ENCODE measurements at places on chromosomes 11 and 22.

DNA sequence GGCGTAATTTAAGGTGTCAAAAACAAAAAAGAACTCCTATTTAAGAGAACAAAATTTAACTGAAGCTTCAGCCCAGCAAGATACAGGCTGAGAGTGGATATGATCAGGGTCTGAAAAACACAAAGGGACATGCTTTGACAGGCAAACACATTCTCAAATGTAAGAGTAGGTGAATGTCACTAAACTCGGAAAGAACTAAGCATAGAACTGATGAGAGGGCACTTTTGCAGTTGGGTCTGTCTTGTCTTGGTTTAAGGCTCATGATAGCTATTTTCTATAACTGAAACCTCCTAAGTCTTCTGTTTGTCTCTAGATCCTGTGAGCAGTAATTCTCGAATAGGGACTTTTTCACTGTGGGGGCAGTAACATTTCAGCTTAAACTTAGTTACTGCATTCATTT, 27.0 kb downstream of the F2 start:
- no peak for DNase-seq

GRCh38 chr11:22753416-22753815, 76.2 kb downstream of the SVIP start:
- no peak for DNase-seq

GRCh38 chr22:30572840-30573593, 1.4 kb downstream of the GAL3ST1 start:
- no peak for DNase-seq

GRCh38 chr11:83238111-83238510, 44.6 kb downstream of the ANKRD42 start:
- DNase-seq, result no peak

DNA sequence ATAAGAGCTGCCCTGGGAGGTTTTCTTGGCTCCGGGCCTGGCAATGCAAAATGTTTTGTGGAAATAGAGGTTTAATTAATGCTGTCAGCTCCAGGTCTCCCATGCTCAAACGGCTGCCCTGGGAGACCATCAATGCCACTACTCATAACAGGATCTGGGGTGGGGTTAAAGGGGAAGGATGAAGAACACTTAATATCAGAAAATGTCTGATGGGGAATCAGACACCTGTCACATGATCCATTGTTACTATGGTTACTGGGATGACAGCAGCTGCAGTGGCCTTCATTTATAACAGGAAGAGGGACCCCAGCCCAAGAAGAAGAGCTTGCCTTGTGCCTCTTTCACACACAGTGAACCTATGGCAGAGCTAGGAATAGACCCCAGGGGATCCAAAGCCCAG, 2.2 kb upstream of the SYT13 start:
- DNase-seq, result no peak

DNA sequence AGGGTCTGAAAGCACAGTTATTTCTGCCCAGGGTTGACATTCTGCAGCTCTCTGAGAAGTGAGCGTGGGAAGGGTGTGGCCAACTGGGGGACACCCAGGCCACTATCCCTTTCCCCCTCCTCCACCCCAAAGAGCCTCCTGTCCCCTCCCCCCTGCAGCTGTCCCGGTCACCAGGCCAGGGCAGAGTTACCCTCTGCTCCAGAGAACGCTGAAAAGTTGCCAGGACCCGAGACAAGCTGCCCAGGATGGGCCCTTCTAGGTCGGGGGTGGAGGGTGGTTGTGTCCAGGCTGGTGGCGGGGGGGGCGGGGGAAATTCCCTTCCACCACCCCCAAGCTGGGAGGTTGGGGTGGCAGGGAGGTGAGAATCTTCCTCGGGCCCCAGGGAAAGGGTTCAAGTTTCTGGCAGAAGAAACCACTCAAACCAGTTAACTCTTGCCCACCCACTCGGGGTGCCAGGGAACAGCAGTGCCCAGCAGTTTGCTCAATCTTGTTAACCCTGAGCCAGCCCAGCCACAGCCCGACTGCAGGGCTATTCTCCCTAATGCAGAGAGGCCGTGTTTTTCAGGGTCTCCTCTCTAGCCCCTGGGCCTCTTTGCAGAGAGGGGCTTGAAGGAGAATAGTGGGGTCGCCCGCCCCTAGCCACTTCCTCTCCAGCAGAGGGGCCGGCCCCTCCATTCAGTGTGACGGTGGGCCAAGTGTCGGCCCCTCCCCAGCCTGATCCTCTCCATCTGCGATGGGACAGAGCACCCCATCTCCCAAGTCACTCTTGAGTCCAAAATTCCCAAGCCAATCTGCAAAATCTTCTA, 697 bp downstream of the LGALS1 start:
- peak; percentile 50 for DNase-seq

DNA sequence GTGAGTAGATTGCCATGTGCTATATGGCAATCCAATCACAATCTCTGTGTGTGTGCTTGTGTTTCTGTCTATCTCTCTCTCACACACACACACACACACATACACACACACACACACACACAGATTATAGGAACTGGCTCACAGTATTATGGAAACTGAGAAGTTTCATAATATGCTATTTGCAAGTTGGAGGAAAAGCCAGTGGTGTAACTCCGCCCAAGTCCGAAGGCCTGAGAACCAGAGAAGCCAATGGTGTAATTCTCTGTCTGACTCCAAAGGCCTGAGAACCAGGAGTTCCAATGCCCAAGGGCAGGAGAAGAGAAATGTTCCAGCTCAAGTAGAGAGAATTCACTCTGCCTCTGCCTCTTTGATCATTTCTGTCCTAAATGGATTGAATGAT, 37.2 kb downstream of the GLYATL2 start:
- no peak for DNase-seq

DNA sequence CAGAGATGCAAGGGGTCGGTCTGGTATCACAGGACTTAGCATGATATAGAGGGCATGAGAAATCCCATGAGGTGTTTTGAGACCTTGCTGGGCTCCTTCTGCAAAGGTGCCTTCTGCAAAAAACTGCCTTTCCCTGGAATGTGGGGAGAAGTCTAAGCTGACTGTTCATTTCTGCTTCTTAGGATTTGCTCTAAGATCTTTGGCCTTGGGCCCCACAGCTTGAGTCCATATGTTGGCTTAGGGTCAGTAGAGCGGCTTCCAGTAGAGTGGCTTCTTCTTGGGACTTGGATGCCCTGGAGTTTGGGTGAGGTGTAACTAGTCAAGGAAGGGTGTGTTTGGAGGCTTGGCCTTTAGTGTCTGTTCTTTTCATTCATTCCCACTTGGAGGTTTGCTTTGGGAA, 37.0 kb downstream of the AMPD3 start:
- DNase-seq, result no peak

- no peak for DNase-seq
These were observed 494.1 kb downstream of the DLG2 start for GRCh38 chr11:85132851-85133585.

DNA sequence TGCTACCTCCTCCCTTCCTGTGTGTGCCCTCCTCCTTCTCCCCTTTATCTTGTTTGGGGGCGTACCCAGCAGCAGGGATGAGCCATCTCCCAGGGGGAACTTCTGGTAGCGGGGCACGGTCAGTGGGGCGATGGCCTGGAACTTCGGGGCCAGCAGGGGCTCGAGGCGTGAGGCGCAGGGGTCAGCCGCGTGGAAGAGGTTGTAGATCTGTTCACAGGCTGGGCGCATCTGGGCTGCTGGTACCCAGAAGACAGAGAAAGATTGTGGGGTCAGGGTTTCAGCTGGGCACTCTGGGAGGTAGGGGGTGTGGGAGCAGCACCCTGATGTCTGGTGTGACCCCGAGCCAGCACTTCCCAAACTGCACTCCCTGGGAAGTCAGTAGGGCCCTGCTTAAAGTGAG, 9.1 kb downstream of the PITPNM1 start:
- DNase-seq, result no peak

DNA sequence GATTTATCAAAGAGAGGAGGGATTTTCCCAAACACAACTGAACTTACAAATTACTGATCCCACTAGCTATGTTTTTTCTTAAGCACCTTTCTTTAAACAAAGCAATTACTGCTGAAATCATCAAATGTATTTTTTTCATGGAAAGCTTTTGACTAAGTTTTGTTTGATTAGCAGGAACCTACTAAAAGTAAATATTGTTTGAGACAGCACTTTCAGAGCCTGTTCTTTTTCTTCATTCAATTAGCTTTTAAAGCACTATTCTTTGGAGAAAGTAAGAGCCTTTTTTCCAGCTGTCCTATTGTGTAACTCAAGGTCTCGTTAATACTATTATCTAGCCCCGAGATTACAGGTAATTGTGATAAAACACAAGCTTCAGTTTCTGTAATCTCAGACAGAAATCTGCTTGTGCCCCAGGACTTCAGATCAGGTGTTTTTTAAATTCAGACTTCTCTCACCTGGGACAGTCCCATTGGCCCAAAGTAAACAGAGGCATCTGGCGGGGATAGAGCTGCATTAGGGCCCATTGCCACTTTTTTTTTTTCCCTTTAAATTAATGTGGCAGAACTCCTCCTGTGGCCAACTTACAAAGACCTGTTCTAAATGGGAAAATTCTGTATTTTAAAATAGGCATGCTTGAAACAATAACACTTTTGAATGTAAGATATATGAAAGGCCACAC, 11.0 kb downstream of the CSTPP1 start:
- no peak for DNase-seq

Measured in CD4-positive, alpha-beta T cell treated with Interleukin-10 for 1 hour (primary cell).